ENCODE measurements at places on chromosomes 12 and 14.

GRCh38 chr14:104970231-104971068, 7.7 kb downstream of the AHNAK2 start:
- DNase-seq, result peak; percentile 77

- no peak for DNase-seq
These were observed 92.7 kb downstream of the CACNA1C start for GRCh38 chr12:2145433-2145998.

DNA sequence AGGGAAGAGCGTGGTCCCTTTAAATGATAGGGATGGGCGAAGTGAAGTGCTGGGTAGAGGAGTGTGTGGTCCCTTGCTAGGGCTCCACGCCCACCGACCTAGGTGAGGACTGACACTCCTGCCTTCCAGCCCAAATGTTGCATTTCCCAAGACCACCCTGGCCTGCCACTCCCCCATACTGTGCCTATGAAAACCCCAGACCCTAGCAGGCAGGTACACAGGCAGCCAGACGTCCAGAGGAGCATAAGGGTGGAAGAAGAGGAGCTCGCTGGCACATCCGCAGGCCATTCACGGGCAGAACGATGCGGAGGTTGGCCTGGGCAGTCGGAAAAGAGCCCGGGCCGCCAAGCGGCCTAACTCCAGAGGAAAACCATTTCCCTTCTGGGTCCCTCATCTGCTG, 817 bp upstream of the IPO8 start:
- no peak for DNase-seq

- no peak for DNase-seq
These were observed 463.3 kb upstream of the FOXG1 start for GRCh38 chr14:28303248-28303647.

DNA sequence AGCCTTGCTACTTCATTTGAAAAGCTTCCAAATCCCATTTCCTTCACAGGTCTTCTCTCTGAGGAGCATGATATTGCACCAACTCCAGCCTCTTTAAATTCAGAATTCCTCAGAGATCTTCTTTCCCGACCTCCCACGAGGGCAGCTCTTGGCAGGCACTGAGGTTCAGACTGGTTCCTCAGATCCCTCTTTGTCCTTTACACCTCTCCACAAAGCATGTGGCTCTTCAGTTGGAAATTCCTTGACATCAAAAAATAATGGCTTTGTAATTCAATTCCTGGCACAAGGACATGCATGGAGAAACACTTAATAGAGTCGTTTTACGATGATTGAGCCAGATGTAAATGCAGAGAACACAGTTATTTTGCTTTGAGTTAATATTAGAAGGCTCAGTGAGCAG, 63.2 kb upstream of the TMX1 start:
- DNase-seq, result no peak

DNA sequence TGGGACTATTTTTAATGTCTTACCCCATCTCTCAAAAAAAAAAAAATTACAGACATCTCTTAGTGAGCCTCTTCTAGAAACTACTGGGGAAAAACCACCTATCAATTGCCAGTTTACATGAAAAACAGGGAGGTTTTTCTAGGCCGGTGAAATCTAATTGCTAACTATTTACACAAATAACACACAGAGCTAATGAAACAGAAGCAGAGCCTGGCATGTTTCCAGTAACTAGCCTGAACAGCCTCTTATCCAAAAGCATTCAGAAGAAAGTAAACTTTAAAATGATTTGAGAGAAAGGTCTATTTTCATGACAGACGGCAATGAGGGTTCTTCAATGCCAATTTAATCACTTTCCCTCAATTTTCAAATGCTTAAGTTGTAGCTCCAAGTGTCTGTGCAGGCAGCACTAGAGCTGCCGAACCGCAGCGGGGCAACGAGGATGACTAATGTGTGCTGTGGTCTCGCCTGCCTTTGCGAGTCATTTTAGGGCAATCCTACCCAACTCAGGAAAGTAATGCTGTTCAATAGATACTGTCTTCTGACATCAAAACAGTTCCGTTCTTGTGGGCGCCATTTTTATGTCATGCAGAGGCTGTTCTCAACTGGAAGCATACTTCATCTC, 84.6 kb downstream of the SETD3 start:
- no peak for DNase-seq

- DNase-seq, result peak; percentile 72
These were observed 34.2 kb upstream of the PPP1R13B start for GRCh38 chr14:103881268-103882201.

GRCh38 chr12:62898526-62898925, 36.4 kb downstream of the PPM1H start:
- DNase-seq, result no peak

DNA sequence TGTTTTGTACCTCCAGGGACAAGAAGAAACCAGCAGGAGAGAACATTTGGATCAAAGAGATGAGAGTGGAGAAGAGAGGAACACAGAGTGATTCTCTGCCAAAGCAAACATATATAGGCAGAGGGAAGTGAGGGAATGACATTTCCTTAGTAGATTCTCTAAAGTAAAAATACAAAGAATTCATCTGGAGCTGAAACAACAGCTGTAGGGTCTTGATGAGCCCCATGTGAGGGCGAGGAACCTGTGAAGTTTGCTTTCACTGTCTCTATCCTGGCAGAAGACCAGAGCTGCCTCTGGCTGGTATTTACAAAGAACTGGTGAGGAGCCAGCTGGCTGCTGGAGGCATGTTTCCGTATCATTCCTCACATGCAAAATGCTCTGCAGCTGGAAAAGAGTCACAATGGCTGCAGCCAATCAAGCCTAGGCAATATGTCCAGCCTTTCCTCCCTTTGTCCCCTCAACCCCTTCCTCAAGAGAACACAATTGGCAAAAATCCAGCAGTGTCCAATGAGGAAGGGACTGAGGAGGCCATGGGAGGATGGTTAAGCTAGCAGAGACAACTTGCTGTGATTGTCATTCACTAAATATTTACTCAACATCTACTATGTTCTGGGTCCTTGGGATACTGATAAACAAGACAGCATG, 122.5 kb downstream of the PHLDA1 start:
- DNase-seq, result peak; percentile 79

GRCh38 chr14:24972844-24973243, 77.1 kb downstream of the STXBP6 start:
- no peak for DNase-seq

DNA sequence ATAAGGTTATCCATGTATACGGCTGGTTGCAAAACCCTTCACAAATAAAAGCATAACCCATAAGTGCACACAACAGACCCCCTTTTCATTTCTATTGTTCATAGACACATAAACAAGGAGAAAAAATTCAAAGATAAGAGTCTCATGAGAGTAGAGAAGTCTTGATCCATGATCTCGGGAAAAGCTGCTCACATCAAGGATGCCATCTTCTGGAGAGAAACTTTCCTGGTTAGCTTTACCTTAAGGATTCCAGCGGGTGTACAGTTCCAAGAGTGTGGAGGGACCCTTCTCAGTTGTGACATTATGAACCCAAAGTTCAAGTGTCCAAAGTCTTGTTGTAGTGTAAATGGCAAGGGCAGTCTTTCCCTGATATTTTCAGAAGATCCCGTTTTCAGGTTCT, 144.5 kb downstream of the LLPH start:
- no peak for DNase-seq

- peak; percentile 93 for DNase-seq
These were observed 34.0 kb downstream of the FIGNL2 start for GRCh38 chr12:51814311-51815088.

- no peak for DNase-seq
These were observed 11.9 kb upstream of the ATP5F1B start for GRCh38 chr12:56657416-56658379.

DNA sequence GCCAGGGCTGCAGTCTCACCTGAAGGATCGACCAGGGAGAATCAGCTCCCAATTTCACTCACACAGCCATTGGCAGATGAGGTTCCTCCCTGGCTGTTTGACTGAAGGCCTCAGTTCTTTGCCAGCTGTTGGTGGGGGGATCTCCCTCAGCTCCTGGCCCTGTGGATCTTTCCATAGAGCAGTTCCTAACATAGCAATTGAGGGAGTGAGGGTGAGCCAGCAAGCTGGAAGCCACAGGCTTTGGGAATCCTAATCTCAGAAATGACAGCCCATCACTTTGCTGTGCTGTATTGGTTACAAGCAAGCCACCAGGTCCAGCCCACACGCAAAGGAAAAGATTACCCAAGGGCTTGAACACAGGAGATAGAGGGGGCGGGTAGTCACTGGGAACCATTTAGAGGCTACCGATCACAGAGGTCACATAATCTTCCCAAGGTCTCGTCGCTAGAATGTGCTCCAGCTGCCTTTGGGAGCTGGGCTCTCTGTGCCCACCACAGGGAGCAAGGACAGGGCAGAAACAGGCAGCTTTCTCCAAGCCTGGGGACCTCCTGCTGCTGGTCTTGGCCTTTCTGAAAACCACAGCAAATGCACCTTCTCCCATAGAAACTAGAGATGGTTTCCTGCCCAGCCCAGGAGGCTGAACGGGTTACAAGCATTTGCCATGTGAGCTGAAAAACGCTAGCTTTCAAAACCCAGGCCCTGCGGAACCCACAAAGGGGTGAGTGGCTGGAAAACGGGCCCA, 4.6 kb upstream of the OTUB2 start:
- DNase-seq, result no peak

DNA sequence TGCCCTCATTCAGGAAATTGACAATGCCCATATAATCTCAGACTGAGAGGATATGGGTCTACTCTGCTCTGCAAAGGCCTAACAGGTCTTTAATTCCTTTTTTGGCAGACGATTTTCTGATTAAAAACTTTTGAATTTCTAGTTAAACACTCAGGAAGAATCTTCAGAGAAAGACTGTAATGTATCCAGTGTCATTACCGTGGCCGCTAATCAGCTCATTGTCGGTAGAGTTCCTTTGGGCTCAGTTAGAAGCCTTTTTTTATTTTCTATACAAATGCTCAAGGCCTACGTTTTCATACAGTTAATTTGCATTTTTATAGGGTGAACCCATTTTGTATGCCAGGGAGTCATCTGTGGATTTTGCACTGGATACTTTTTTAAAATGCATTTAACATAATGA, 549.9 kb downstream of the RPS29 start:
- DNase-seq, result no peak

DNA sequence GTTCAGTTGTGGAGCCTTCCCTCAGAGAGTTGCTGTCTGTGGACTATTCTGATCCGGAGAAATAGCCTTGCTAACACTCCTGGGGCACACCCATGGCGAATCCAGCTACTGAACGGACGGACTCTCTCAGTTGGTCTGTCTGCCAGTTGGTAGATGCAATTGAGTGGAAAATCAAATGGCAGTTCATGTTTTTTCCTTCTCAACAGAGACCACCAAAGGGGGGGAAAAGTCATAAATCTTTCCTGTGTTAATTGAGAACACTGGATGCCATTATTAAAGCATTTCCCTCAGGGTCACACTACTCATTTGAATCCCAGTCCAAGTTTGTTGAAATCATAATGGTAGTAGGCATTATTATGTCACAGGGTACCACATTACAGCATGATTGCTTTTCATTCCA, 354.3 kb upstream of the FAR2 start:
- DNase-seq, result no peak

DNA sequence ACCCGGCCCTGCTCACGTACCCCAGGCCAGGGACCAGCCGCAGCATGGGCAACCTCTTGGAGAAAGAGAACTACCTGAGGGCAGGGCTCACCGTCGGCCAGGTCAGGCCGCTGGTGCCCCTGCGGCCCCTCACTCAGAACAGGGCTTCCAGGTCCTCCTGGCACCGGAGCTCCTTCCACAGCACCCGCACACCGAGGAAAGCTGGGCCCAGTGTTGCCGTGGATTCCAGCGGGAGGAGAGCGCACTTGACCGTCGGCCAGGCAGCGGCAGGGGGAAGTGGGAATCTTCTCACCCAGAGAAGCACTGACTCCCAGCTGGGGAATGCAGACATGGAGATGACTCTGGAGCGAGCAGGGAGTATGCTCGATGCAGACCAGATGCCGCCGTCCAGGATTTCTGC, 7.9 kb upstream of the VAMP1 start:
- no peak for DNase-seq

- no peak for DNase-seq
These were observed 483.3 kb downstream of the VRK1 start for GRCh38 chr14:97280526-97280925.

DNA sequence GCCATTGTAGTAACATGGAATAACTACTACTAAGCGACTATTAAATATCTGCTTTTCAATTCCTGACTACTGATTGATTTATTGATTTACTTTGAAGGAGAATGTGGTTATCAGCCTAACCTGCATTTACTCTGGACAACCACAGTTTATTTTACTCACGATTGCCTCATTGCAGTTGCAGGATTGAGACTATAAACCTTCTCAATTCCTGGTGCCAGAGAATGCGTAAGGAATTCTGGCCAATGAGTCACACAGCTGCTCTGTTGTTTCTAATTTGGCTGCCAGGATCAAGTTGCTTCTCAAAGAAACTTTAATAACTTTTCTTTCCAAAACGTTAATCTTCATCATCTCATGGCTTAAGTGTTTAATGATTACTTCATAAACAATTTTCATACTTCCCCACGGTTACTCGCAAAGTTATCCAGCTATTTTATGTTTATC, 13.1 kb upstream of the TMTC1 start:
- DNase-seq, result no peak

DNA sequence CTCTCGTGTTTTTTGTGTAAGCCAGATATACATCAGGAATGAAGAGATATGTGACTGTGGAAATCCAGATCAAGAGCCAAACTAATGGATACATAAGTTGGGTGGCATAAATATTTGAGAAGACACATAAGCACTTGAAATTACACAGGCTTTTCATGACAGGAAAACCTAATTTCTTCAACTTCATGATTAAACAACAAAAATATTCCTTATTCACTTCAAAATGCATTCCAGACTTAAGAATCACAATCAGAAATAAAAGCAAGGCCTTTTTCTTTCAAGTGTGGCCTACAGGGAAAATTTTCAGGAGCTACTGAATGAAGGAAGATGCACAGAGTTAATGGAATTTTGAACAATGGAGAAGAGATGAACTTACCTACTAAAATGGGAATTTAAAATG, 515.6 kb downstream of the FOXG1 start:
- no peak for DNase-seq

DNA sequence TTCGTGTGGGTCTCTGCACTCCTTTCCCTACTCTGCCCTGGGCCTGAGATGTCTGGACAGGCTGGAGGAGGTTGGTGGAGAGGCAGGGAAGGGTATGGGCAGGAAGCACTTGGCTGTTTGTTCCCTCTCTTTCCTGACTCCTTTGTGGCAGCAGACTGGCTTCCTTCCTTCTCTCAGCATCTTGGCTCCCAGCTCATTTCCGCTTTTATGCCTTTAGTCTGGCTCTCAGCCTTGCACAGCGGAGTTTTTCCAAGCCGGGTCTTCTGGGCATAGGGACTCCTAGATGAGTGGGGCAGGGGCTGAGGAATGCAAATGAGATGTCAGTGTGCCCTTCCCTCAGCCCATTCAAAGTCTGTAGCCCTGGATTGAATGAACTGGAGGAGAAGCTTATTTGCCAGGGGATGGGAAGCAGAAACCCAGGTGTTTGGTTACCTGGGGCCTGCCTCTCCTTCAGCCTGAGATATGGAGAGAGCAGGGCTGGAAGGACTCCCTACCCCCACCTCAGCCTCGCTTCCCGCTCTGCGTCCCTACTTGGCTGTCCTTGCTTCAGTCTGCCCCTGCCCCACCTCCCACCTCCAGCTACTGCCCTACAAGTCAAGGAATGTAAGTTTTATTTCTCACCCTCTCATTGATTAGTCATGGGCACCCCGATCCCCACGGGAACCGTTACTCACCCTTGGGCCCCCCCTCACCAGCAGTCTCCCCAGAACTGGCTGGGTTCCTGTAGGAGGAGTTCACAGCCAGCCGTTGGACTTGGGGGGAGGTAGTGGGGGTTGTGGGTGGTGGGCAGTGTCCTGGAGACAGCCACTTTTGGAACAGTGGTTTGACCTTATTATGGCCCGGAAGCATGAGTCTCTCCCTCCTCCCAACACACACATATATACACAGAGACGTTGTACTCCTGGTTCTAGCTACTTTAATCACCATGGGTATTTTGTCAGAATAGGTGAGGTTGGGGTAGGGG, 9.3 kb upstream of the ITGA5 start:
- DNase-seq, result no peak

- DNase-seq, result no peak
These were observed 92.6 kb upstream of the PRKD1 start for GRCh38 chr14:30020271-30020670.
